Mesangial cell (primary cell): ENCODE measurements at places on chromosomes 11 and 22. TPM values are rescaled to one million over a fixed set of nuclear protein-coding genes. Genes with fewer than 3 reads are reported as not detected.

The MIOX gene
- total RNA-seq: 0.33 and 1.5 TPM in 2 replicates

The ZNF280B gene
- total RNA-seq: 1.8 and 2.0 TPM in 2 replicates

The MYO7A gene
- 0.13 and 0.16 TPM in 2 replicates for total RNA-seq

The SMTNL1 gene
- total RNA-seq: not detected in 2 replicates

The KLHDC7B gene
- total RNA-seq: 0.16 and 1.3 TPM in 2 replicates

The CDC42EP1 gene
- 138 and 149 TPM in 2 replicates for total RNA-seq

The DRAP1 gene
- total RNA-seq: 104 and 182 TPM in 2 replicates

The TTC38 gene
- total RNA-seq: 32.9 and 52.7 TPM in 2 replicates

The NPAS4 gene
- total RNA-seq: 0.13 TPM in 1 of 2 replicates, not detected in the other

The NDUFS8 gene
- total RNA-seq: 303 and 311 TPM in 2 replicates

The C11orf91 gene
- 0.13 TPM in 1 of 2 replicates, not detected in the other for total RNA-seq

The HBB gene
- not detected in 2 replicates for total RNA-seq

The SCO2 gene
- total RNA-seq: 0.33 and 2.7 TPM in 2 replicates

The PRODH gene
- 0.16 and 5.6 TPM in 2 replicates for total RNA-seq

The IL18 gene
- total RNA-seq: 19.9 and 54.5 TPM in 2 replicates

The SNX32 gene
- 0.89 TPM in 1 of 2 replicates, not detected in the other for total RNA-seq

The SMTN gene
- total RNA-seq: 48.4 and 171 TPM in 2 replicates

The CCDC73 gene
- total RNA-seq: not detected in 2 replicates

The RPS6KA4 gene
- total RNA-seq: 40.1 and 62.1 TPM in 2 replicates

The DDI1 gene
- total RNA-seq: not detected in 2 replicates

The SYT7 gene
- 0.16 and 4.8 TPM in 2 replicates for total RNA-seq

The CYB5R2 gene
- total RNA-seq: 5.7 and 6.3 TPM in 2 replicates

The NECTIN1 gene
- total RNA-seq: 8.0 and 14.3 TPM in 2 replicates

The ELFN2 gene
- 9.0 and 20.5 TPM in 2 replicates for total RNA-seq

The LUZP2 gene
- total RNA-seq: under 0.01 and 0.13 TPM in 2 replicates

The ZNF214 gene
- total RNA-seq: 0.65 and 1.5 TPM in 2 replicates

The OR52N4 gene
- not detected in 2 replicates for total RNA-seq

The NLRP6 gene
- total RNA-seq: not detected in 2 replicates

The RASL10A gene
- 0.13 TPM in 1 of 2 replicates, not detected in the other for total RNA-seq

The ZNF408 gene
- total RNA-seq: 9.0 and 14.5 TPM in 2 replicates
